ENCODE measurements at places on chromosomes 2 and 18. TPM values are rescaled to one million over a fixed set of nuclear protein-coding genes. Genes with fewer than 3 reads are reported as not detected.
A peak's percentile ranks its signal among the peaks of the same experiment; 100 is the strongest.

GRCh38 chr2:25443766-25444165 is 102.0 kb upstream of the DNMT3A start:
- DNase-seq, result no peak

The TTR gene
- total RNA-seq, result 0.56 TPM

- peak; percentile 61 for DNase-seq
Observed at GRCh38 chr2:12501469-12502158, 215.1 kb upstream of the TRIB2 start.

- DNase-seq, result no peak
Observed at GRCh38 chr2:163719331-163719730, 16.5 kb downstream of the FIGN start.

- DNase-seq, result no peak
Observed at GRCh38 chr2:241088791-241089732, 13.0 kb downstream of the MTERF4 start.

DNA sequence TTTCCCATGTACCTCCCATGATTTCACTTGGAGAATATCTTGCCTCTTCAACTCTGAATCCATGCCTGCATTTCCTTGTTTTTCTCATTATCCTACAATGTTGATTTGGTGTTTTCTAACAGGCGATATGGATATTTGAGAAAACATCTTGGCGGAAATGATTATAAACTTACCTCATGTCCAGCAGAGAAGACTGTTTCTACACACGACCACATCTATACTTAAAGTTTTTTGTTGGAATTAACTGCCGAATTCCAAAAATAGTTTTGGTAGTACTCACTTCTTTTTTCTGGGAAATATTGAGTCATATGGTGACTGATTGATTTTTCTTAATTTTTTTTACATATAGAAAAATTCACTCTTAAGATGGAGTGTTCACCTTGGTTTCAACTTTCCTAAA is 41.4 kb upstream of the TMEFF2 start:
- no peak for DNase-seq

- DNase-seq, result no peak
Observed at GRCh38 chr2:20737505-20737904, 70.6 kb downstream of the GDF7 start.

The GPBAR1 gene
- 0.68 TPM for total RNA-seq

The TSHZ1 gene
- 12.5 TPM for total RNA-seq

- DNase-seq, result peak; percentile 52
Observed at GRCh38 chr2:233867993-233868532, at the start of gene MSL3B. Gene MSL3B, minus strand, starts transcription at chr2:233868386.

The UNC50 gene
- 30.2 TPM for total RNA-seq

- DNase-seq, result no peak
Observed at GRCh38 chr2:206431439-206431838, 11.9 kb upstream of the ADAM23 start.

DNA sequence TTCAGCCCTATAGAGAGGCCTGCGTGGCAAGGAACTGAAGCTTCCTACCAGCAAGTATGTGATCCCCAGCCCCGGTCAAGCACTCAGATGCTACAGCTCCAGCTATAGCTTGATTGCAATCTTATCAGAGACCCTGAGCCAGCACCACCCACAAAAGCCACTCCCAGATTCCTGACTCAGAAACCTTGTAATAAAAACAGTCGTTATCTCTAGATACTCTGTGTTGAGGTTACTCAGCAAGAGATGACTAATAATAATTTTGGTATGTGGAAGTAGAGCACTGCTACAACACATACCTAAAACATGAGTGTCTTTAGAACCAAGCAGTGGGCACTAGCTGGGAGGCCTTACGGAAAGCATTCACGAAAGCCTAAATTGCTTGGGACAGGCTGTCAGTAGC is 216.9 kb downstream of the UXS1 start:
- DNase-seq, result no peak

Data from activated T-cell treated with anti-CD3 and anti-CD28 coated beads, Interleukin-2, amount 50 U/mL, for 4 hours (primary cell).